Stimulated activated CD8-positive, alpha-beta memory T cell treated with anti-CD3 and anti-CD28 coated beads, Interleukin-15, amount 100 ng/mL, for 24 hours (primary cell): ENCODE measurements at places on chromosomes 6 and 20.

- no peak for DNase-seq
Measured at GRCh38 chr6:100968949-100969348, 87.8 kb upstream of the ASCC3 start.

DNA sequence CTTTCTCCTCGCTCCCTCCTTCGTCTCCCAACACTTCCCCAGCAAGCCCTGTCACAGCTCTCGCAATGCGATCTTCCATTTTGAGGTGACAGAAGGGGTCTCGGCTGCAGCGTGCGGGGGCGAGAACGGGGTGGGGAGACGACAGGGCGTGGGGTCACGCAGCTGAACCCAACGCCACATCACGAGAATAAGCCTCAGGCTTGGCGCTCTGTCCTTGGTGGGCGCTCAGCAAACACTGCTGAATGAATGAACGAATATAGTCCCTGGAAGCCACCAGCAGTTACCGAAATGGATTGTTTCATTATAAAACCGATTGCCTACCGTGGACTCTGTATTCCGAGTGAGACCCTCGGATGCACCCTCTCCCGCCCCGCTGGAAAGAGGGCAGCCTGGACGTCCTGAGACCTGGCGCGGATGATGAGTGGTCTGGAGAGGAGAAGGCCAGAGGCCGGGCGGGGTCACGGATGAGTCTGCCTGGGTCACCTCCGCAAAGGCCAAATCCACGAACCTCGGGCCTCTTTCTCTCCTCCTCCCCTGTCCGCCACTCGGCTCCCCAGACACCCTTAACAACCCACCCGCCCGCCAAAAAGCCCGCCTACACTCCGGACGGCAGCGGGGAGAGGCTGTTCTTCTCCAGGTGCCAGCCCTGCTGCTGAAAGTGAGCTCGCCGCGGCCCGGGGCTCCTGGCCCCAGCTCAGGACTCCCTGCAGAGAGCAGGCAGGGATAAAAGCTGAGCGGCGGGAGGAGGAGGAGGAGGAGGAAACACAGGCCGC lies 3.7 kb downstream of the NRN1 start:
- no peak for DNase-seq

GRCh38 chr20:41279546-41280225 lies 37.8 kb downstream of the ZHX3 start:
- no peak for DNase-seq

DNA sequence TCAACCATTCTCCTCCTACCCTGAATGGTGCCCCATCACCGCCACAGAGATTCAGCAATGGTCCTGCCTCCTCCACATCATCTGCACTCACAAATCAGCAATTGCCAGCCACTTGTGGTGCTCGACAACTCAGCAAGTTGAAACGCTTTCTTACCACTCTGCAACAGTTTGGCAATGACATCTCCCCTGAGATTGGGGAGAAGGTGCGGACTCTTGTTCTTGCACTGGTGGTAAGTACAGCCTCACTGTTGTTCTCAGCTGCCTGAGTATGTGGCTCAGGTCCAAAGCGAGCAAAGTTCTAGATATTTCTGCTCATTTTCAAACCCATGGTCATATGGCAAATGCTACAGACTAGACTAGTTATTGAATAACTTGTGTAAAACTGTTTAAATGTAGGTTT lies 51.0 kb upstream of the C20orf144 start:
- no peak for DNase-seq

DNA sequence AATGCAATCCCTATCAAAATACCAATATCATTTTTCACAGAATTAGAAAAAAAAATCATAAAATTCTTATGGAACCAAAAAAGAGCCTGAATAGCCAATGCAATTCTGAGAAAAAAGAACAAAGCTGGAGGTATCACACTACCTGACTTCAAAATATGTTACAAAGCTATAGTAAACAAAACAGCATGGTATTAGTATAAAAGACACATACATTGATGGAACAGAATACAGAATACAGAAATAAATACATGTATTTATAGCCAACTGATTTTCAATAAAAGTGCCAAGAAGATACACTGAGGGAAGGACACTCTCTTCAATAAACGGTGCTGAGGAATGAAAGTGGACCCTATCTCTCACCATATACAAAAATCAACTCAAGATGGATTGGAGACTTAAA lies 28.7 kb upstream of the AKAP12 start:
- DNase-seq = no peak

- DNase-seq = no peak
Measured at GRCh38 chr20:45304464-45304999, 2.1 kb upstream of the RBPJL start.
